ENCODE measurements at places on chromosomes 1 and 21. TPM values are rescaled to one million over a fixed set of nuclear protein-coding genes. Genes with fewer than 3 reads are reported as not detected.

KDM5B gene
- total RNA-seq: 17.1 TPM

TRIM63 gene
- 0.20 TPM for total RNA-seq

CLDN17 gene
- not detected for total RNA-seq

CELA3A gene
- total RNA-seq: 13.4 TPM

GSTM3 gene
- total RNA-seq: 3.0 TPM

Data from left lobe of liver (tissue), 2 donors.